Fibroblast of lung (primary cell): ENCODE measurements at places on chromosomes 7 and 10. TPM values are rescaled to one million over a fixed set of nuclear protein-coding genes. Genes with fewer than 3 reads are reported as not detected.

DNA sequence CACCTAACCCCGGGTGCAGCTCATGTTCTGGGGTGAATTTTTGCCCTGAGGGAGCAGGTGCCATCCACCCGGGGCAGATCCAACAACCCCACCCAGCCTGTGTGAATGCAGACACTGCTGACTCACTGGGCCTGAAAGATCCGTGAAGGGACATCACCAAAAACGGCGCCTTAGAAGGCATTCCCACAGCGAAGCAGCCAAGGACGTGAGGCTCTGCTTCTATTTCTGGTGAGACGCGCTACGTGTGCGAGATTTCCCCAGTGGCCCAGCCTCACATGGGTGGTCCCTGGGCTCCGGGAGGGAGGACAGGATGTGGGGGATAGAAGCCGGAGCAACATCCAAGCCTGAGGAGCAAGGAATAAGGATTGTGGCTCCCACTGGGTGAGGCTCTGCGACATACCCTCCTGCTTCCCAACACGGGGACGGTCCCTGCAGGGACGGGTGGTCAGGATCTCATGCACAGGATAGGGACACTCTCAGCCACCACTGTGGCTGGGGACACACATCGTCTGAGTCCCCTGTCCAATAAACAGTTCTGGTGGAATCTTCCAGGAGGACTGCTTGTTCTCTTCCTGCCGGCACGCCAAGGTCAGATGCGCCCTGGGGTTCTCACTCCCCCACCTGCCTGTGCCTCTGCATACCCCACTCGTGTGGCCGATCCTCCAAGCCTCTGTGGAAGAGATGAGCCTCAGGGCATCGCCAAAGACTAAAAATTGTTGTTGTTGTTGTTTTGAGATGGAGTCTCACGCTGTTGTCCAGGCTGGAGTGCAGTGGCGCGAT is 70.2 kb downstream of the ZRANB1 start:
- DNase-seq = no peak

DNA sequence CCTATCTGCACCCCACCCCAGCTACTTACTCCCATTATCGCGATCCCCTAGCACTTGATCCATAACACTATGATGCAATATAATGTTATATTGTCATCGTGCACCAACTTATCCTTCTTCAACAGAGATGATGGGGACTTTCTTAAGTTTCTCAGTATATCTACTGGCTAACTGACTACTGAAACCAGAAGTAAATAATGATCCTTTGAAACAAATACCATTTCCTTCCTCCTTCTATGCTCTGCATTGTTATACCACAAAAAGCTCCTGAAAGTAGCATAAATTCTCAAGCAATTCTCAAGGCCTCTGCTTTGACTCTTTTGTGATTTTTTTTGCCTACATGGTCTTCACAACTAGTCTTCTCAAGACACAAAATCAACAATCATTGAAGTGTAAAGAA is 68.9 kb downstream of the HTR7 start:
- no peak for DNase-seq

CTNNA3 gene
- under 0.01 TPM in 1 of 2 replicates, not detected in the other for total RNA-seq

DNA sequence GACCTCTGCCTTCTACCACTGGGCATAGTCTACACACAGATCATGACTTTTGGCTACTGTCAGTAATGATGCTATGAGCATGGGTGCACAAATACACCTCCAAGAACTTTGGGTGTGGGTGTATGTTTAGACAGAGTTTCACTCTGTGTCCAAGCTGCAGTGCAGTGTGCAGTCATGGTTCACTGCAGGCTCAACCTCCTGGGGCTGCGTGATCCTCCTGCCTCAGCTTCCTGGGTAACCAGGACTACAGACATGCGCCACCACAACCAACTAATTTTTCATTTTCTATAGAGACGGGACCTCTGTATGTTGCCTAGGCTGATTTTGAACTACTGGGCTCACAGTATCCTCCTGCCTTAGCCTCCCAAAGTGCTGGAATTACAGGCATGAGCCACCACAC is 194.4 kb downstream of the NSUN6 start:
- DNase-seq = no peak

GRCh38 chr7:157263156-157263555 is 73.6 kb upstream of the DNAJB6 start:
- DNase-seq = no peak

DNA sequence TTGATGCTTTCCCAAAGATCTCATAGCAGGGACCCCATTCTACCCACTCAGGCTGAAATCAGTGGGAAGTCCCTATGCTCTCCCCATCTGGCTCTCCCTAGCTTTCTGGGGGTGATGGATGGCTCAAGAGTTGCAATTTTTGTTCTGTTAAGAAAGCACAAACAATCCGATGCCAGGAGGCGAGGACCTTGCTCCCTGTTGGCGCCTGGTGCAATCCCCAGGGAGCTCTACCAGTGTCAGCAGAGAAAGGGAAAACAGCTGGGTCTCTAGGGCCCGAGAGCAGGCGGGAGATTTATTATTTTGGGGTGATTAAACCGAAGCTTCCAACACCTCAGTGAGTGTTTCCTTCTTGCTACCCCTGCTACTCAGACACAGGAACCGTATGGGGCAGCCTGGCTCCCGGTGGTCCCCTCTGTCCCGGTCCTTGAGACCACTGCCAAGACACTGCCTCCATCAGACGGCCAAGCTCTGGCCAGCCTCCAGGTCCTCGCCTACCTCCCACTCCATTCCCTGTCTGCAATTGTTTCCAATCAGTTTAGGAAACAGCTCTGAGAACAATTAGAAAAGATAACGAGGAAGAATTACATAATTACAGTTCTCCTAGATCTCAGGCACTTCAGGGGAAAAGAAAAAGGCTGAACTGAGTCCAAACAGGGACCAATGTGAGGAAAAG is 147.9 kb downstream of the PLXNA4 start:
- DNase-seq = no peak

DNA sequence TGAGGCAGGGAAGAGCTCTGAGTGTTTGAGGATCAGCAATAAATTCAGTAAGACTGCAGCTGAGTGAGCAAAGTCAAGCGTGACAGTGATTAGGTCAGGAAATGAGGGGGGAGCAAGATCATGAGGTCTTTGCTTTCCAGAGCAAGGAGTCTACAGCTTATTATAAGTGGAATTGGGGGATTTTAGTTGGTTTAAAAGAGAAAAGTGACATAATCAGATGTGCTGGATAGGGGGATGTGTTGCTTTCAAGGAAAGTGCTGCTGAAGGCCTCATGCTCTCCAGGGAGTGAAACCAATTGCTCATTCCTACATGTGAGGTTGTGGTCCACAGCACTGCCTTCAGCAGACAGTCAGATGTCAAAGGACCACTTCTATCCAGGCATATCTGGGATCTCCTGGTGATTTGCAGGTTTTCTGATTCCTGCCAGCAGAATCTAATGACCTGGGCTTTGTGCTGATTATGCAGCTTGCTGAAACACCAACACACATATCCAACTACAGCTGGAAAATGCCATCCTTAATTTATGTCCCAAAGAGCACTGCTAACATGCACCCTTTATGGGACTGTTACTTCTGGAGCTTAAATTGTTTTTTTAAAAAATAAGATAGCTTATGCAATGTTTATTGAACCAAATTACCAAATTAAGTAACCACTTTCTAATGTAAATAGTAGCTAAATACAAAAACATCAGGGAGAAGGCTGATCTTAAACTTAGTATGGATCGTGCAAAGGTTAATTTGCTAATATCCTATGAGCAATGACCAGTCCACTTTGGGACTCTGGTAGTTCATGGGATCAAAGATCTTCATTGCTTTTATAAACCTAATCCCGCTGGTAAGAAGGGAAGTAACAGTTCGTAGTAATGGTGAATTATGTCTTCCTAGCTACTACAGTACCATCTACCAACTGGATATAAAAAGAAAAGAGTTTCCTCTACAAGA is 607.6 kb downstream of the KCNMA1 start:
- peak; percentile 37 for DNase-seq

MSMB gene
- not detected in 2 replicates for total RNA-seq

GRCh38 chr10:71978476-71978875 is 14.3 kb downstream of the CHST3 start:
- DNase-seq = no peak

GRCh38 chr7:100118388-100119071 is 628 bp downstream of the TAF6 start:
- DNase-seq = no peak

C10orf62 gene
- not detected in 2 replicates for total RNA-seq

GRCh38 chr7:72058579-72058978 is 353.6 kb downstream of the CALN1 start:
- no peak for DNase-seq

SPAM1 gene
- not detected in 2 replicates for total RNA-seq
